Adipocyte (in vitro differentiated cells): ENCODE measurements at places on chromosomes 5 and 9.

DNA sequence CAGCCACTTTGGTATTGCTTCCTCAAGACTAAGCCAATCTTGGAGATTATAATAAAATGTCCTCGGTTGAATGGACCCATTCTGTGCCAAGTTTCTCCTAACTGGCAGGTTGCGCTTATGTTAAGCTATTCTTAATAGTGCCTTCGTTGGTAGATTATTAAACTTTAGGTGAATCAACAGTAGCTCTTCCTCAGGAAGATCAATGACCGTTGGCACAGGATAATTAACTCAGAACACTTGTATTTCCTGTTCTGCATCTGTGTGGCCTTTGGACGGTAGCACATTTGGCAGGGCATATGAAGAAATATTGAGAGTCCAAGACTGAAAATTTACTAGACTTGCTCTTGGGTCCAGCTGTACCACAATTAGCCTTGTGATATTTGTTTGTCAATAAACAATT, 402.9 kb downstream of the MLLT3 start:
- DNase-seq = no peak

GRCh38 chr9:3804103-3804502, 278.3 kb upstream of the RFX3 start:
- peak; percentile 66 for DNase-seq

DNA sequence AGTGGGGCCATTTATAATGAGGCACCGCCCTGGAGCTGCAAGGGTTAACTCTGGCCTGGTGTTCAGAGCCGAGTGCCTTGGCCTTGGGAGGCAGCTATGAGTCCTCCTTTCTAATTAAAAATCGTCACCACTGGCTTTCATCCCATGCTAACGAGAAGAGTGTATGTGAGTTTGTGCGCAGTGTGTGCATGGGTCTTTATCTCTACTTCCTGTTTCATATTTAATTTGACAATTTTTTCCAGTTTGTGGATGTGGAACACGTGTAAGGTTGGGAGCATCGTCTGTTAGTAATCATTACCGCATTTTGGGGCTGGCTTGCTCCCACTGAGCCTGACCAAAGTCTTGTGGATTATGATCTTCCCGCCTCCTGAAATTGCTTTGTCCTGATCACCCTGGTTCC, 76.4 kb downstream of the NDFIP1 start:
- DNase-seq = no peak

GRCh38 chr9:38622288-38622674, 1.9 kb upstream of the ANKRD18A start:
- DNase-seq = peak; percentile 45

- DNase-seq = peak; percentile 49
These were observed 127.8 kb downstream of the FOCAD start for GRCh38 chr9:20811872-20812271.

GRCh38 chr9:105188746-105189145, 55.7 kb upstream of the SLC44A1 start:
- no peak for DNase-seq
